Vagina (tissue), 2 donors: ENCODE measurements at places on chromosomes 7 and 10.

GRCh38 chr7:23220690-23221305 is 25.8 kb upstream of the GPNMB start:
- H3K27ac ChIP-seq, result no peak overlapping the region
- no peaks in the 10 kb centered on the region for H3K4me1 ChIP-seq
- no peaks in the 10 kb centered on the region for H3K27me3 ChIP-seq
- no peaks in the 10 kb centered on the region for H3K36me3 ChIP-seq
- H3K4me3 ChIP-seq, result no peak overlapping the region

- H3K27me3 ChIP-seq, result no peaks in the 10 kb centered on the region
- no peaks in the 10 kb centered on the region for H3K36me3 ChIP-seq
- no peak overlapping the region for H3K27ac ChIP-seq
- H3K4me3 ChIP-seq, result no peak overlapping the region
- DNase-seq, result no peak
- no peaks in the 10 kb centered on the region for H3K4me1 ChIP-seq
Measured at GRCh38 chr7:79063019-79063698, 390.3 kb downstream of the MAGI2 start.

DNA sequence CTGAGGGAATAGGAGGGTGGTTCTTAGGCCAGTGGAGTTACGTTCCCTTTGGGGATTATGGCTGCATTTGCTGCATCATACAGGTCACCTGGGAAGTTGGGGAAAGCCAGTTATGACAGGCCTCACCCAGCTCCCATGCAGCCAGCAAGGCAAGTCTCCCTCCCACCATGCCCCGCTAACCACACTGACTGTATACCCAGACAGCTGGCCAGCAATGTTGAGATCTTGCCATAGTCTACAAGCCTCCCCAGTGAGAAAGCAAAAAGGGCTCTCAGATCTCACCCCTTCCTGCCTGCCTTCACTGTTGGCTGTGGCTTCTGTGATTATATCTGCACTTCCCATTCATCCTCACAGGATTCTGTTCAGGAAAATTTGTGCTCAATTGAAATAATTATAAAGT is 133.3 kb upstream of the HGF start:
- no peak for DNase-seq
- H3K27me3 ChIP-seq, result no peaks in the 10 kb centered on the region
- no peak overlapping the region for H3K27ac ChIP-seq
- no peaks in the 10 kb centered on the region for H3K36me3 ChIP-seq
- no peaks in the 10 kb centered on the region for H3K4me1 ChIP-seq

DNA sequence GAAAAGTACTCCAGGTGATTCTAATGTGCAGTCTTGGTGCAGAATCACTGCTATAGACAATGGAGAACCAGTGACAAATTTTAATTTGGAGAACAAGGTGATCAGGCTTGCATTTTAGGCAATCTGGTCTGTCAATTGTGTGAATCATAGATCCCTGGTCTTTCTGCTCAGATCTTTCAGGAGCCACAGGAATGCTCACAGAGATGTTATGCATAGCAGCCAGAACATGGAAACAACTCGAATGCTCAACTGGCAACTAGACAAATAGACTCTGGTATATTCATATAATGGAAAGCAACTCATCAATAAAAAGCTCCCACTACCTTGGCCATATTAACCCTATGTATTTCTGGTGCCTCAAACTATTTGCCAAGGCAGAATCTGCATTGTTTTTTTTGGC is 209.1 kb downstream of the PHF14 start:
- H3K27ac ChIP-seq, result no peak overlapping the region
- H3K36me3 ChIP-seq, result no peaks in the 10 kb centered on the region
- no peak overlapping the region for H3K4me3 ChIP-seq
- H3K27me3 ChIP-seq, result no peaks in the 10 kb centered on the region
- no peak for DNase-seq

DNA sequence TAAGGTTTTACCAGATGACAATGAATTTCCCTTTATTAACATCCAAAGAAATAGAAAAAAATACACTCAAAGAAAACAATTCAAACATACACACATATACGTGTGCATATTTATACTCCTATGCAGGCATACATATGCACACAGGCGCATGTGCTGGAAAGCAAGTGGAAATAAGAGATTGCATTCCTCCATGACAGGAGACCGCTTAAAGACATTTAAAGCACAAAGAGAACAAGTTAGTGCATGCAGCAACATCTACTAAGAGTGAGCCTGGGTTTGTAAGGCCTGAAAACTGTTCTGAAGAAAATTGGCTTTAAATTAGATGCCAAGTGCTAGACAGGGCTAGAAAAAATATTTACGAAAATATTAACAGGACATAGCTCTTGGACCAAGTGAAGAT is 40.1 kb upstream of the PPP1R17 start:
- no peak overlapping the region for H3K4me3 ChIP-seq
- H3K4me1 ChIP-seq, result no peaks in the 10 kb centered on the region
- no peak overlapping the region for H3K27ac ChIP-seq
- H3K27me3 ChIP-seq, result no peaks in the 10 kb centered on the region
- H3K36me3 ChIP-seq, result no peaks in the 10 kb centered on the region

GRCh38 chr7:83338277-83338950 is 175.7 kb upstream of the PCLO start:
- H3K36me3 ChIP-seq, result no peaks in the 10 kb centered on the region
- H3K4me3 ChIP-seq, result no peak overlapping the region
- no peaks in the 10 kb centered on the region for H3K27me3 ChIP-seq
- DNase-seq, result no peak
- no peaks in the 10 kb centered on the region for H3K4me1 ChIP-seq

GRCh38 chr7:50529093-50529862 is 35.9 kb downstream of the DDC start:
- no peak for DNase-seq
- no peaks in the 10 kb centered on the region for H3K36me3 ChIP-seq
- H3K27ac ChIP-seq, result no peak overlapping the region
- H3K4me1 ChIP-seq, result no peaks in the 10 kb centered on the region
- H3K4me3 ChIP-seq, result no peak overlapping the region
- no peaks in the 10 kb centered on the region for H3K27me3 ChIP-seq

DNA sequence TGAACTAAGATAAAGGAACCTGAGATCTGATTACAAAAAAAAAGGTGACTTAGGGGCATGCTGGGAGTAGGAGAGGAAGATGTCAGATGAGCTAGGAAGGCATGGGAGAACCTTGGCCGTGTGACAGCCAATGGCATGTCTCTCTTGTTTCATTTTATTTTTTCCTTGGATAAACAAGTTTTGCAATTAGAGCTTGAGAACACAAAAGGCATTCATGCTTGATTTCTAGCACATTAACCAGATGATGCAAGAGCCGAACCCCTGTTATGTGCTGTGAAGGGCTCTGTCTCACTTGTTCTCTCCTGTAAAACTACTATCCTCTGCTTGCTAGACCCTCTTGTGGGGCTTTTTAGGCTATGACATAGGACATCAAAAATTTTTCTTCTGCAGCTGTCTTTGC is 134.3 kb upstream of the ASAH2 start:
- H3K4me1 ChIP-seq, result peaks cover 50% of the 10 kb centered on the region
- DNase-seq, result no peak
- no peaks in the 10 kb centered on the region for H3K36me3 ChIP-seq
- no peak overlapping the region for H3K27ac ChIP-seq
- no peaks in the 10 kb centered on the region for H3K27me3 ChIP-seq

DNA sequence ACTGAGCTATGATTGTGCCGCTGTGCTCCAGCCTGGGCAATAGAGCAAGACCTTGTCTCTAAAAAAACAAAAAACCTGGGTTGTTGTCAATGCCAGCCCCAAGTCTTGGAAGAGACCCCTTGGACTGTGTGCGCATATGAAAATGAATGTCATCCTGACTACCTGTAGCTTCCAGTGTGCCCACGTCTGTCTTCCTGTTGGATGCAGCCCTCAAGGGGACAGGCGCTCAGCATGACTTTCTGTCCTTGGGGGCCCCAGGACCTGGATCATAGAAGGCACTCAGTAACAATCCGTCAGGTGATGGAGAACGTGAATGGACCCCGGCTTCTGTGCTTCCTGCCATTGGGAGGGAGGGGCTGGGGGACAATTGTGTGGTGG is 9.0 kb downstream of the PRF1 start:
- DNase-seq, result no peak
- no peak overlapping the region for H3K4me3 ChIP-seq
- H3K27ac ChIP-seq, result no peak overlapping the region
- no peaks in the 10 kb centered on the region for H3K27me3 ChIP-seq
- peaks cover 12% of the 10 kb centered on the region for H3K4me1 ChIP-seq

DNA sequence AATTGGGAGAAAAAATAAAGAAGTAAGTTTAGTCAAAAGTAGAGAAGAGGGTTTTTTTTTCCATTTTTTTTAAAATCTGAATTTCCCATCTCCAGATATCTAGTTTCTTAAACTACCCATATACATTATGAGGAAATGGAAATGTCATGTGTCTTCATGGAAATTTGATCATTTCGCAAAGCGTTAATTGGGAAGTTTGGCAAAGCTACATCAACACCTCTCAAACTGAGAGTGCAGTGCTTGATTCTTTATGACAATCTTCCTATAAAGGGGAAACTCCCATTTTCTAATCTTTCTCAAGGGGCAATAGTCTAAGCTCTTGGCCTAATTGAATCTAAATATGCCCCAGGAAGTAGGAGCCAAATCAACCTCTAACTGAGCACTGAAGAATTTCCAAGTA is 110.4 kb upstream of the INHBA start:
- H3K27me3 ChIP-seq, result no peaks in the 10 kb centered on the region
- DNase-seq, result no peak

DNA sequence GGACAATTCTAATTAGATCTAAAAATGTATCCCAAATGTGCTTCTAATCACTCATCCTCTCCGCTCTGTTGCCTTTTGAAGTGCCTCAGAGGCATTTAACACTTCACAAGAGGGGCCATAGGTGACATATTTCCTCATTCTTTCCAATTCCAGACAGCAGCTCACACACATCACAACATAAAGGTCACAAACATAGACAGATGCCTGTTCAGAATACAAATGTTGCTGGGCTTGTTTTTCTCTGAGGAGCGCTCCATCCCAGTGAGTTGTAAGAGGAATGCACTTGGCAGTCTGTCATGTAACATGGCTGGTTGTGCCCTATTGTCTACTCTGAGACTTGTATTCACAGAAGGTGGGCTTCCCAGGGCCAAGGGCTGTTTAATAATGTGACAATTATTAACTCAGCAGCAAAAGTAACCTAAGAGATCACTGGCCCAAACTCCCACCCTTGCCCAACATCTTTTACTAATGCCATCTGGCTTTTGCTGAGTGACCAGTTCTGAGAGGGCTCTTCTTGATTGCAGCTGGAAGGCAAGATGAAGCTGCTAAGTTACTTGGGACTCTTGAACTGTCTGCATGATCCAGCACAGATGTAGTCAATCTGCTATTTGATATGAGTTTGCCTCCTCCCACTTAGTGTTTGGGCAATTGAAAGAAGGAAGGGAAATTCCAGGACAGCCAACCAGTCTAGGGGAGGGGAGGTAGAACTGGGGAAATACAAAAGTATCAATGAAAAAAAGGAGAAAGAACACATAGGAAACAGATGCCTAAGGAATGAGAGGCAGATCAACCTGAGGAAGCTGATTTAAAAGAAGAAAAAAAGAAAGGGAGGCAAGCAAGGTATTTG is 13.6 kb downstream of the PON2 start:
- no peak overlapping the region for H3K27ac ChIP-seq
- H3K4me3 ChIP-seq, result no peak overlapping the region
- no peak for DNase-seq
- H3K36me3 ChIP-seq, result no peaks in the 10 kb centered on the region
- no peaks in the 10 kb centered on the region for H3K27me3 ChIP-seq
- H3K4me1 ChIP-seq, result no peaks in the 10 kb centered on the region

DNA sequence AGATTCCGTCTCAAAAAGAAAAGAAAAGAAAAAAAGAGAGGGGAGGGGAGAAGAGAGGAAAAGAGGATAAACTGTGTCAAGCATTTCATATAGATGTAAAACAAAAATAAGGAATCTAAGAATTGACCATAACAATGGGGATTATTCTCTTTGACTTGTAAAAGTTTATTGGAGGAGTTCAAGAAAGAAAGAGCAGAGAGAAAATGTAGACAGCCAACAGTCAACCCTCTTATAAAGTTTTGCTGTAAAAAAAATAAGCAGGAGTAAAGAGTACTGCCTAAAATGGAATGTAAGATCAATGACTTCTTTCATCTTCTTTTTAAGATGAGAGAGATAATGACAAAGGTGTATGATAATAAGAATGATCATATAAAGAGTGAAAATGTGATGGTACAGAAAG is 87.9 kb downstream of the SNX13 start:
- H3K27ac ChIP-seq, result no peak overlapping the region
- no peak overlapping the region for H3K4me3 ChIP-seq
- peaks cover 11% of the 10 kb centered on the region for H3K36me3 ChIP-seq
- DNase-seq, result no peak

DNA sequence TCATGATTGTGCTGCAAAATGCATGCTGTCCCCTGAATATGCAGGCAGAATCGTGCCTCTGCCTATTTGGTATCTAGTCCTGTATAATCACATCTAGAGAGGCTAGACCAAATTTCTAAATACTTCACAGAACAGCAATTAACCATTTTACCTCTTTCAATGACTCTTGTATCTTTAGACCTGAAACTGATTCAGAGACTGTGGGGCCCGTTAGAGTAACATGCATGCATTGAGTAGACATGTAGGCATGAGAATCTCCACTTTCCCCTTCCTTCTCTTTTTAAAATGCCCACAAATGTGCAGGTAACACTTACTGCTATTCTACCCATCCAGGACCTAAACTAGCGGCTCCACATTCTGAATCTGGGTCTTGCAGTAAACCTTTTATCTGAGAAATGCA is 8.8 kb downstream of the ZNF92 start:
- no peaks in the 10 kb centered on the region for H3K36me3 ChIP-seq
- no peaks in the 10 kb centered on the region for H3K27me3 ChIP-seq
- no peak overlapping the region for H3K27ac ChIP-seq
- no peak overlapping the region for H3K4me3 ChIP-seq

GRCh38 chr10:51683031-51683691 is 16.2 kb downstream of the CSTF2T start:
- no peaks in the 10 kb centered on the region for H3K27me3 ChIP-seq
- no peaks in the 10 kb centered on the region for H3K36me3 ChIP-seq
- no peak for DNase-seq
- no peaks in the 10 kb centered on the region for H3K4me1 ChIP-seq
- H3K27ac ChIP-seq, result no peak overlapping the region

GRCh38 chr10:21808550-21808949 is 195.0 kb downstream of the DNAJC1 start:
- no peak overlapping the region for H3K4me3 ChIP-seq
- peaks cover 5% of the 10 kb centered on the region for H3K4me1 ChIP-seq
- no peaks in the 10 kb centered on the region for H3K36me3 ChIP-seq
- no peaks in the 10 kb centered on the region for H3K27me3 ChIP-seq
- no peak for DNase-seq

GRCh38 chr7:16986755-16987154 is 105.0 kb upstream of the AGR3 start:
- no peak for DNase-seq
- H3K27me3 ChIP-seq, result no peaks in the 10 kb centered on the region
- no peak overlapping the region for H3K4me3 ChIP-seq
- no peak overlapping the region for H3K27ac ChIP-seq

- peak overlapping the region; percentile 74 for H3K27ac ChIP-seq
- H3K4me1 ChIP-seq, result no peaks in the 10 kb centered on the region
- no peak overlapping the region for H3K4me3 ChIP-seq
Measured at GRCh38 chr7:22842973-22843372, 20.3 kb upstream of the TOMM7 start.

- H3K27me3 ChIP-seq, result no peaks in the 10 kb centered on the region
- H3K27ac ChIP-seq, result no peak overlapping the region
- no peaks in the 10 kb centered on the region for H3K36me3 ChIP-seq
- no peak overlapping the region for H3K4me3 ChIP-seq
- no peak for DNase-seq
- H3K4me1 ChIP-seq, result no peaks in the 10 kb centered on the region
Measured at GRCh38 chr7:116843378-116843777, 19.0 kb upstream of the CAPZA2 start.

- H3K4me1 ChIP-seq, result no peaks in the 10 kb centered on the region
- DNase-seq, result no peak
- no peak overlapping the region for H3K4me3 ChIP-seq
- H3K36me3 ChIP-seq, result no peaks in the 10 kb centered on the region
- no peaks in the 10 kb centered on the region for H3K27me3 ChIP-seq
Measured at GRCh38 chr7:78967046-78967445, 486.4 kb downstream of the MAGI2 start.
